Melanocyte of skin (primary cell): ENCODE measurements at places on chromosomes 4 and X. TPM values are rescaled to one million over a fixed set of nuclear protein-coding genes. Genes with fewer than 3 reads are reported as not detected.

The FAM156B gene
- total RNA-seq: 7.7 TPM in 2 replicates

The TLL1 gene
- total RNA-seq: 0.15 TPM in 1 of 2 replicates, not detected in the other

The FGF5 gene
- total RNA-seq: not detected in 2 replicates

The PCSK1N gene
- 0.69 and 1.1 TPM in 2 replicates for total RNA-seq

The RASSF6 gene
- total RNA-seq: 0.34 TPM in 1 of 2 replicates, not detected in the other

The KCTD8 gene
- total RNA-seq: not detected in 2 replicates

The CTSO gene
- 15.5 and 28.0 TPM in 2 replicates for total RNA-seq

The FGF2 gene
- total RNA-seq: 2.1 and 3.3 TPM in 2 replicates

The BST1 gene
- total RNA-seq: 10.8 and 15.3 TPM in 2 replicates

The SLC26A1 gene
- total RNA-seq: under 0.01 and 0.33 TPM in 2 replicates

The MAGEA8 gene
- not detected in 2 replicates for total RNA-seq

The PCDH18 gene
- total RNA-seq: under 0.01 and 1.5 TPM in 2 replicates

The RASL11B gene
- 0.36 TPM in 1 of 2 replicates, not detected in the other for total RNA-seq

The KIAA1210 gene
- total RNA-seq: not detected in 2 replicates

The IL13RA2 gene
- total RNA-seq: 0.62 and 1.3 TPM in 2 replicates

The RIPPLY1 gene
- not detected in 2 replicates for total RNA-seq

The PRDM5 gene
- 7.6 and 20.7 TPM in 2 replicates for total RNA-seq

The NKX3-2 gene
- under 0.01 TPM in 1 of 2 replicates, not detected in the other for total RNA-seq

The SPIN4 gene
- total RNA-seq: 5.3 and 5.4 TPM in 2 replicates
